ENCODE measurements at places on chromosomes 7 and 10.
A peak's percentile ranks its signal among the peaks of the same experiment; 100 is the strongest.

DNA sequence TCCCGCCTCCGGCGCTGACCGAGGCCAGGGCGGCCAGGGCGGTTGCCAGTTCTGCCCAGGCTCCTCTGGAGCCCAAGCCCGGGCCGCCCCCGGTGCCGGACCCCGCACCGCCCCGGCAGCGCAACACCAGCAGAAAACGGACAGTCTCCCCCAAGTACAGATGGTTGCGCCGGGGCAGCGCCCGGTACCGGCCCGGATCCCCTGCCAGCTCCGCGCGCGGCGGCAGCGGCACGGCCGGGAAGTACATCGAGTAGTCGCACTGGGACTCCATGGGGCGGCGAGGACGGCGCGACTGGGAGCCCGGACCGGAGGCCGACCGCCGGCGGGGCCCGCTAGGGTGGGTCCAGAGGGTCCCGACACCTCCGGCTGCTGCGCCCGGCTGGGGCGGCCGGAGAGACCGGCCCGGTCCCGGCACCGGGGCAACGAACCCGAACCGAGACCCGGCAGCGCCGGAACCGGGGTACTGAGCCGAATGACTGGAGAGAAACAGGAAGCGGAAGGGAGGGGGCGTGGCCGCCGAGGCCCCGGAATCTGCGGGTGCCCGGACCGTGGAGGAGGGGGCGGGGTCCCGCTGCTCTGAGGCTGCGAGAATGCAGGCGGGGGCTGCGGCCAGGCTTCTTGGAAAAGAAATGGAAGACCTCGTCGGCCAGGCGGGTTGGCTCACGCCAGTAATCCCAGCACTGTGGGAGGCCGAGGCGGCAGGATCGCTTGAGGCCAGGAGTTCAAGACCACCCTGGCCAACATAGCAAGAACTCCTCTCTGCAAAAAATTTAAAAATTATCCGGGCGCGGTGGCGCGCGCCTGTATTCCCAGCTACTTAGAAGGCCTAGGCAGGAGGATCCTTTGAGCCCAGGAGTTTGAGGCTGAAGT, at the start of gene TRAPPC14:
Gene TRAPPC14 (minus strand): TSS at position 495 of the 870 bp plus-strand sequence. CDS start 224 bp downstream, at position 271.
- peaks cover 37% of the 10 kb centered on the region for H3K4me1 ChIP-seq
- peak within 1 kb of the TSS; percentile 78 for H3K4me3 ChIP-seq
- peak; percentile 94 for DNase-seq
- H3K36me3 ChIP-seq, result peaks cover 10% of the 10 kb centered on the region

GRCh38 chr10:79490400-79491142, 21.8 kb upstream of the EIF5AL1 start:
- no peak overlapping the region for H3K4me3 ChIP-seq
- no peaks in the 10 kb centered on the region for H3K4me1 ChIP-seq
- no peaks in the 10 kb centered on the region for H3K27me3 ChIP-seq
- H3K27ac ChIP-seq, result no peak overlapping the region

DNA sequence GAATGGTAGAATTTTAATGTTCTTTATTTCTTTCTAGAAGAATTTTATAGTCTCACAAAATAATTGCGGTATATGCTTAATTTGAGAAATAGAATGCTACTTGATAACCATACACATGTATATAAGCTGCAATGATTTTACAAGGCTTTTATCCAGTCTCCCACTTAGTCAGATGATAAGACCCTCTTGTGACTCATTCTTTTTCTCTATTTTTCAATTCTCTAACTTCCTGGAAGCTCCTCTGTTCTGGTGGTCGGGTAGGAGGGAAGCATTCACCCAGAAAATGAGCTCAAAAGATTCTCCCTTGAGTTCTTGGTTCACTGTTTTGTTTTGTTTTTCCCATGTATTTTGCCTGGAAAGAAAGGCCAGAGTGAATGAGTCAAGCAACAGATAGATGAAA, 546.6 kb downstream of the INHBA start:
- DNase-seq, result no peak
- H3K27ac ChIP-seq, result no peak overlapping the region
- H3K27me3 ChIP-seq, result no peaks in the 10 kb centered on the region
- no peak overlapping the region for H3K4me3 ChIP-seq
- H3K36me3 ChIP-seq, result no peaks in the 10 kb centered on the region
- no peaks in the 10 kb centered on the region for H3K4me1 ChIP-seq

DNA sequence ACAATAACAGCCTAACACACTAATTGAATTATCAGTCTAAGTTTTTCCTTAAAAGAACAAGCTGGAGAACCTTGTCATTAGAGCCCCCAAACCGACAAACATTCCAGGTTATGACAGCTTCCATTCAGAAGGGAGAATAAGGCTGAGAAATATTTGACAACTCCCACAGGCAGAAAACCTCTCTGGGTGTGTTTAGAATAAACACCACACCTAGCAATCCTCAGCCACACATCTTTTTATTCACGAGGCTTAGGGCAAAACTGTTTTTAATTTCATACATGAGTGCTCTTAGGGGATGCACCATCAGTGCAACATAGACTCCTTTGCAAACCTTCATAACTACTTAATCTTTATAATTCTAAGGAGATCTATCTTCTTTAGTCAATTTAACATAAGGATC, 24.2 kb downstream of the STN1 start:
- peaks cover 50% of the 10 kb centered on the region for H3K4me1 ChIP-seq
- H3K36me3 ChIP-seq, result peaks cover 24% of the 10 kb centered on the region
- H3K27ac ChIP-seq, result peak overlapping the region; percentile 84
- H3K27me3 ChIP-seq, result no peaks in the 10 kb centered on the region
- no peak for DNase-seq
- H3K4me3 ChIP-seq, result no peak overlapping the region

- no peaks in the 10 kb centered on the region for H3K27me3 ChIP-seq
- no peak overlapping the region for H3K27ac ChIP-seq
- DNase-seq, result peak; percentile 65
- H3K4me3 ChIP-seq, result no peak overlapping the region
- H3K4me1 ChIP-seq, result peaks cover 40% of the 10 kb centered on the region
Measured at GRCh38 chr7:102412548-102412947, 16.4 kb downstream of the PRKRIP1 start.

DNA sequence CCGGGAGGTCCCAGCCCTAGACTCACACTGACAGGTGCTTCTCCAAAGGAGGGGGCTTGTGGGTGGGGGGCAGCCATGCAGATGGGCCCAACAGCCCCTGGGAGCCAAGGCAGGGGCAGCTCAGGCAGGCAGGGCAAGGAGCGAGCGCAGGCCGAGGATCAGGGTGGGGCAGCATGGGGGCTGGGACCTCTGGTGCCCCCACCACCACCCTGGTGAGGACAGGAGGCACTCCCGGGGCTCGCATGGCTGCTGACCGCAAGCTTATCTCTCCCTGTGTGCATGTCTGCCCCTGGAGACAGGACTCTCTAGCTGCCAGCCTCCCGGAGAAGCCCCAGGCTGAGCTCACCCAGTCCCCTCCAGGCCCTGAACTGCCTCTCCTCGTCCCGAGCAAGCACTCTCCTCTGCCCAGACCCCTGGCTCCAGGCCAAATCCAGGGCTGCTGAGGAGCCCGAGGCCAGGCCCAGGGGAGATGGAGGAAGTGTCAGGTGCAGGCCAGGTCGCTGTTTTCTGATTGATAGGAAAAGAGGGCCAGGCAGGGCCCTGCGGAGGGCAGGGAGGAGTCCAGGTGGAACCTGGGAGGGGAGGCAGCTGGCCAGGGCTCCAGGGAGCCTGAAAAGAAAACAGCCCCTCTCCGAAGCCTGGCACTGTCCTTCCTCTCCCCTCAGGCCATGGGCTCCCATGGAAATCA, 39.0 kb downstream of the PDGFA start:
- H3K27me3 ChIP-seq, result no peaks in the 10 kb centered on the region
- no peak overlapping the region for H3K27ac ChIP-seq
- no peak overlapping the region for H3K4me3 ChIP-seq
- no peaks in the 10 kb centered on the region for H3K4me1 ChIP-seq

- H3K4me3 ChIP-seq, result no peak overlapping the region
- H3K36me3 ChIP-seq, result no peaks in the 10 kb centered on the region
- peak; percentile 14 for DNase-seq
- H3K4me1 ChIP-seq, result no peaks in the 10 kb centered on the region
- H3K27me3 ChIP-seq, result peaks cover 11% of the 10 kb centered on the region
Measured at GRCh38 chr10:131242007-131242406, 69.5 kb downstream of the TCERG1L start.

DNA sequence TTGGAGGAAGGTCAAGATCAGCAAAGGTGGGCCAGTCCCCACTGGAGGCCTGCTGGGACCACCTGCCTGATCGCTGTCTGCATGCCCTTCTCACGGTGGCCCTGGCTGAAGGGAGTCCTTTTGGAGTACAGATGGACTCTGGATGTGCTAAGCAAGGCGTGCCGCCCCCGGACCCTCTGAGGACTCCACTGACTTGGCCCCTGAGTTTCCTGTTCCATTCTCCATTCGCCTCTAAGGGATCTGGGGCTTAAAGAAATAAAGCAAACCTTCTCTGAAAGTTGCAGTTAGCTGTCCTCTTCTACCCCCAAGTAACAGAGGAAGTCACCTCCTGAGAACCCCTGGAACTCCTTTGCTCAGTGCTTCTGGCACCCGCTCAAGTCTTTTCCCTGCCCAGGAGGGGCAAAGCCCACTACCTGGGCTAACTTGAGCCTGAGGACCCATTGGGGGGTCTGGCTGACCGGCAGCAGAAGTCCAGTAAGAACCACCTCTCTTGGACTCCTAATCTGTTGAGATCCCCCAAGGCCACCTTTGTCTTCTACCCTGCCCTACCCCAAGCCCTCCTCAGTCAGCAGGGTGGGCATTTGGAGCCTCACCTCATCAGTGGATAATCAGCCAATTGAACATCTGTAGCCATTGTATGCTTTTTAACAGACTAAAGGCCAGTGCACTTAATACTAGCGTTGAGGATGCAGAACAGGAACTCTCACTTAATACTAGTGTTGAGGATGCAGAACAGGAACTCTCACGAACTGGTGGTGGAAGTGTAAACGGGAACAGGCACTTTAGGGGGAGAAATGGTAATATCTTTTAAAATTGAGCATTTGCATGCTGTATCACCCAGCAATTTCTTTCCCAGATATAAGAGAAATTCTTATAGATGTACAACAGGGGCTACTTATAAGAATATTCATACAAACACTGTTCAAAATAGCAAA, 2.2 kb downstream of the TBATA start:
- peaks cover 2% of the 10 kb centered on the region for H3K27me3 ChIP-seq
- no peaks in the 10 kb centered on the region for H3K36me3 ChIP-seq
- DNase-seq, result no peak
- no peak overlapping the region for H3K27ac ChIP-seq
- H3K4me3 ChIP-seq, result no peak overlapping the region

GRCh38 chr7:150958062-150958552, 20.0 kb downstream of the KCNH2 start:
- H3K36me3 ChIP-seq, result no peaks in the 10 kb centered on the region
- peaks cover 27% of the 10 kb centered on the region for H3K27me3 ChIP-seq
- no peak overlapping the region for H3K27ac ChIP-seq
- no peak for DNase-seq
- no peak overlapping the region for H3K4me3 ChIP-seq

DNA sequence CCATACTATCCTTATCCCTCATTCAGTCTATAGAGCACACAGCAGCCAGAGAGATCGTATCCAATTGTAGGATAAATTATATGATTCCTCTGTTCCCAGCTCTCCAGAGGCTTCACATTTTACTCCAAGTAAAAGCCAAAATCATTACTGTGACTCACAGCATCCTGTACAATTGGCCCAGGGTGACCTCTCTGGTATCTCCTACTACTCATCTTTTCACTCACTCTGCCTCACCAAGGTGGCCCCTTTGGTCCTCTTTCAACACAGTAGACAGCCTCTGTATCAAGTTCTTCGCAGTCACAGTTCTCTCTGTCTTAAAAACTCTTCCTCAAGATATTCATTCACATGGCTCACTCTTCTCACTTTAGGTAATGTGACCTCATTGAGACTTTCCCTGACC, 72.6 kb upstream of the LSM8 start:
- H3K4me1 ChIP-seq, result no peaks in the 10 kb centered on the region
- H3K36me3 ChIP-seq, result no peaks in the 10 kb centered on the region
- DNase-seq, result no peak
- H3K27me3 ChIP-seq, result peaks cover 6% of the 10 kb centered on the region
- no peak overlapping the region for H3K27ac ChIP-seq
- no peak overlapping the region for H3K4me3 ChIP-seq

DNA sequence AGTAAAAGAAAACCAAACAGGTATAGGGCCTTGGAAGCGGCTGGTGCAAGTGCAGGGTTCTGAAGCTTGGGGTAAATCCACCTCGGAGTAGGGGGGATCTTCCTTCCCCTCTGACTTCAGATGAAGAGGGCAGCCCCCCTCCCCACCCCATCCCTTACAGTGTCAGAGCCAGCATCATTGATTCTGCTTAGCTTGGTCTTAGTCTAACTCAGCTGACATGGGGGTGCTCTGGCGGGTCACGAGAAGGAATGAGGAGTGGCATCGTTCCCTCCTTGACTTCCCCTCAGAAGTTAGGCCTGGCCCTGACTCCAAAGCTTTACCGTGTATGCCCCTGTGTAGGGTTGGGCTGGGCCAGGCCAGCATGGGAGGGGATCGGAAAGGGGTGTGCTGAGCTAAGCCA, 44.2 kb upstream of the SAMD8 start:
- no peaks in the 10 kb centered on the region for H3K36me3 ChIP-seq
- no peaks in the 10 kb centered on the region for H3K27me3 ChIP-seq
- DNase-seq, result no peak
- H3K4me1 ChIP-seq, result peaks cover 2% of the 10 kb centered on the region
- no peak overlapping the region for H3K4me3 ChIP-seq
- H3K27ac ChIP-seq, result no peak overlapping the region

GRCh38 chr7:89133357-89133756, 337.8 kb upstream of the TEX47 start:
- no peaks in the 10 kb centered on the region for H3K36me3 ChIP-seq
- H3K4me3 ChIP-seq, result no peak overlapping the region
- peaks cover 5% of the 10 kb centered on the region for H3K27me3 ChIP-seq
- no peaks in the 10 kb centered on the region for H3K4me1 ChIP-seq
- DNase-seq, result no peak

DNA sequence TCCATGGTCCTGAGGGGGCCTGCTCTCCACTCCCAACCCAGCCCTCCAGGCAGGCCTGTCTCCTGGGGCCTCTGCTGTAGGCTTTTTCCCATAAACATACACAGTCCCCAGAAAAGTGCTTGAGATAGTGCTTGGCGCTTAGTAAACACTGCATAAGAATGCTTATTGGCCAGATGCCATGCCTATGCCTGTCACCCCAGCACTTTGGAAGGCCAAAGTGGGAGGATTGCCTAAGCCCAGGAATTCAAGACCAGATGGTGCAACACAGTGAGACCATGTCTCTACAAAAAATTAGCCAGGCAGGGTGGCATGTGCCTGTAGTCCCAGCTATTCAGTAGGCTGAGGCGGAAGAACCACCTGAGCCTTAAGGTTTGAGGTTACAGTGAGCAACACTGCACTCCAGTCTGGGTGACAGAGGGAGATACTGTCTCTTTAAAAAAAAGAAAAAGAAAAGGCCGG, 24.6 kb upstream of the ASL start:
- H3K4me3 ChIP-seq, result no peak overlapping the region
- H3K4me1 ChIP-seq, result no peaks in the 10 kb centered on the region
- no peaks in the 10 kb centered on the region for H3K27me3 ChIP-seq
- no peak overlapping the region for H3K27ac ChIP-seq

DNA sequence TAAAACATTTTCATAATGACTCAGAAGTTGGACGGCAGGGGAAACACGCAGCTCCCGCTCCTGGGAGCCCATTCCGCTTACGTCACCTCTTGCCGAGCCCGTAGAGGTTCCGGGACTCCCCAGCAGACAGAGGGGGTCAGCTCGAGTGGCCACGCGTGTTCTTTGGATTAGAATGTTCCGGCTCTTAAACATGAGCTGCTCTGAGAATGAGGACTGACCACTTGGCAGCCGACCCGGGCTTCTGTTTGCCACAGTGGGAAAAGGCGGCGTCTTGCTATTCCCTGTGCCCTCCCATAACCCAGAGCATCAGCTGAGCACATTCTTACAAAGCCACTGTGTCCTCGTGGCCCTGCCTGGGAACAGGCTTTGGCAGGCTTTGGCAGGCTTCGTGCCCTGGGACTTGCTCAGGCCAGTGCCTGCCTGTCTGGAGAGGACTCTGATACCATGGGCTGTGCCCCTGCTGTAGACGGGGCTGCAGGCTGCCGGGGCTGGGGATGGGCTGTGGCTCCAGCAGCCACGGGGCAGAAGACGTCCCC, 40.1 kb downstream of the PFKP start:
- no peaks in the 10 kb centered on the region for H3K27me3 ChIP-seq
- peaks cover 56% of the 10 kb centered on the region for H3K36me3 ChIP-seq
- no peaks in the 10 kb centered on the region for H3K4me1 ChIP-seq
